Stimulated activated CD8-positive, alpha-beta memory T cell treated with anti-CD3 and anti-CD28 coated beads, Interleukin-15, amount 100 ng/mL, for 24 hours (primary cell): ENCODE measurements at places on chromosomes 2 and 18.

DNA sequence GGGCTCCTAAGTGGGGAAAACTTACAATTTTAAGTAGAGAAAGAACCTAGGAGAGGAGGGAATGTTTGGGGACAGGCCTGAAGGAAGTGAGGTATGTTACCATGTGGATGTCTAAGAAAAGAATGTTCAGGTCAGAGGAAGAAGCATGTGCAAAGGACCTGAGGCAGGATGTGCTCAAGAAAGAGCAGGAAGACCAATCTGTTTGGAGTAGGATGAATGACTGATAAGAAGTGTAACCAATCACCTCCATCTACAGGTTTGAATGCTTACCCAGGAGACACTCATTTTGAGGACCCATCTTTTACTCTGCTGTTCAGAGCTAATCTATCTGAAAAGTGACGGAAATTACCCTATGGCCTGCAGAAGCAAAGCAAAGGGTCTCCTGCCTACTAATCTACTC is 342.3 kb downstream of the ARHGAP15 start:
- DNase-seq = no peak

DNA sequence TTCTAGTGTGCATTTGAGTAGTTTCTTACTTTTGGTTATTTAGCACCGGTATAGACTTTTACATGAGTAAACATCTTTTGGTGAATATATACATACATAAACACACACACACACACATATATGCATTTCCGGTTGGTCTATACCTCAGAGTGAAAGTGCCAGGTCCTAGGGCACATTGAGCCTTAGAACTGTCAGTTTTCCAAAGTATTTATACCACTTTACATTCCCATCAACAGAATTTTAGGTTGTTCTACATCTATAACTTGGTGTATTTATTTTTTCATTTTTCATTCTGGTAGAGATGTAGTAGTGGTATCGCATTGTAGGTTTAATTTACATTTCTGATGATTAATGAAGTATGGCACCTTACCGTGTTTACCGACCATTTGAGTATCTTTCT is 22.6 kb downstream of the MMADHC start:
- DNase-seq = no peak

GRCh38 chr18:73551211-73551610 is 596.4 kb downstream of the FBXO15 start:
- DNase-seq = no peak

- no peak for DNase-seq
Observed at GRCh38 chr2:72897785-72898584, 10.8 kb downstream of the SPR start.

- DNase-seq = no peak
Observed at GRCh38 chr18:2881088-2881839, 34.5 kb downstream of the EMILIN2 start.

DNA sequence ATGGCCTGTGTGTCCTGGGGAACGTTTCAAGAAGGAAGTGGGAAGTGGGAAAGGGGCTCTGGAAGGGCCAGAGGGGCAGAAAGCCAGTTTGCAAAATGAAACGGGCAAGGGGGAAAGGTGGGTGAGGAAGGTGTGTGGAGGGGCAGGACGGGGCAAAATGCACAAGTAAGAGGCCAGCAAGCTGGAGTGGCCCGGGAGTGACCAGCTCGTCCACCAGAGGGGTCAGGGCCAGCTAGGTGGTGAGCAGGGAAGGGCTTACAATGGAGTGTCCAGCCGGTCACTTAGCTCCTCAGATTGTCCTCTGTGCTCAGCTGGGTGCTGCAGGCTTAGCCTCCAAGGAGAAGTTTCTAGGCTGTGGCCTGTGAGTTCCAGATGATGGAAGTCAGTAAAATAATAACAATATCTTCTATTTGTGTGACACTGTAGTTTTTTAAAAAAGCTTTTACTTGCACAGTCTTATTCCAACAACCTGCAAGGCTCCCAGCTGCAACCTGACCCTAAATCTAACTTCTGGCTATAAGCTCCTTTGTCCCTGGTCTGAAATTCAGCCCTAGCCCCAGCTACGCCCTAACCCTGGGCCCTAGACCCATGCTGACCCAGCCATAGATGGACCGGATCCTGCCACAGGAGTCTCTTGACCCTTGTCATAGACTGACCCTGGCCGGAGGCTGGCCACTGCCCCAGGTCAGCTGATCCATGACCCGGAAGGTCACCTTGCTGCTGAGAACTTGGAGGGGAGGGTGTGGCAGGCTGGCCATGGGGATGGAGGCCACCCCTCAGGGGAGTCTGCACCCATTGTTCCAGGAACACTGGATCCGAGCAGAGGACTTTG is 29.2 kb downstream of the MYO7B start:
- DNase-seq = no peak

GRCh38 chr2:224520064-224520463 is 65.1 kb downstream of the CUL3 start:
- DNase-seq = no peak

- DNase-seq = no peak
Observed at GRCh38 chr18:48347756-48348326, 61.3 kb downstream of the ZBTB7C start.

DNA sequence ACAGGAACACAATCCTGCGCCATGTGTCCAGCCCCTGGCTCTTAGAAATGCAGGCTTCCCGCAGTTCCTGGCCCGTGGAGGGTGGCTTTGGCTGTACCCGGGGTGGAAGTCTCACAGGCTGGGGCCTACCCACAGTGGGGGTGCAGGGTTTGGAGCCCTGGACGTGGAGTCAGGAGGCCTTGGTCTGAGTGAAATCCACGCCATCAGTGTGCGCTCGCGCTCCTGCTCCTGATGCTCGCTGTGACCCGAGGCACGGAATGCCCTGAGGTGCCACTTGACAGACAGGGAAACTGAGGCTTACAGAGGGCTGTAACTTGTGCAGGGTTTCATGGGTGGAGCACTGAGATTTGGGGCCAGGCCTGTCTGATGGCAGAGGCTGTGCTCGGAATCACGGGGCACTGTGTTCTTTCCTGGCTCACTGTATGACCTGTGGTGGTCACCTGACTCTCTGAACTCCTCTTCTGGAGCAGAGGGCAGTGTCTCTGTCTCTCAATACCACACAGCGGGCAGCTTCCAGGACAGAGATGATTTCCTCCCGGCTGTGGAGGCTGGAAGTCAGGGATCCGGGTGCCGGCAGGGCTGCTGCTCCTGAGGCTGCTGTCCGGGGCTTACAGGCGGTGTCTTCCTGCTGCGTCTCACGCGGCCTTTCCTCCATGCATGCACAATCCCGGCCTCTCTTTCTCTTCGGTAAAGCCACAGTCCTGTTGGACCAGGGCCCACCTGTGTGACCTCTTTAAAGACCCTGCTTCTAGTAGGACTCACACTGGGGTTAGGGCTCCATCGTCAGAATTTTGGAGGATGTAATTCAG is 25.9 kb upstream of the ALLC start:
- no peak for DNase-seq

GRCh38 chr18:384897-385296 is 115.6 kb downstream of the COLEC12 start:
- no peak for DNase-seq

DNA sequence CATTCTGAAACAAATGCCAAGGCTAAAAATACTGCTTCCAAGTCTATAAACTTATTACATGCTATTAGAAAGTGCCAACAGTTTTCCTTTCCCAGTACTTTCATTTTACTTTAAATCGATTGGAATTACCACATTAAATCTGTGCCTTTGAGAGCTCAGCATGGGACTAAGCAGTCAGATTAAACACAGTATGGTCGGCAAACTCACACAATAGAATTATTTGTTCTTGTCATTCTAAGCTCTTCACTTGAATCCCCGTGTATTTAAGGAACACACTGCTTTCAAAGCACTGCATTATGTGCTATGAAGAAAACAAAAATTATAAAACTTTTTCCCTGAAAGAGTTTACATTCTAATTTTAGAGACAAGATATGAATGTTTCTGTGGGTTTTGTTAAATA is 444.4 kb upstream of the SLC39A10 start:
- no peak for DNase-seq

DNA sequence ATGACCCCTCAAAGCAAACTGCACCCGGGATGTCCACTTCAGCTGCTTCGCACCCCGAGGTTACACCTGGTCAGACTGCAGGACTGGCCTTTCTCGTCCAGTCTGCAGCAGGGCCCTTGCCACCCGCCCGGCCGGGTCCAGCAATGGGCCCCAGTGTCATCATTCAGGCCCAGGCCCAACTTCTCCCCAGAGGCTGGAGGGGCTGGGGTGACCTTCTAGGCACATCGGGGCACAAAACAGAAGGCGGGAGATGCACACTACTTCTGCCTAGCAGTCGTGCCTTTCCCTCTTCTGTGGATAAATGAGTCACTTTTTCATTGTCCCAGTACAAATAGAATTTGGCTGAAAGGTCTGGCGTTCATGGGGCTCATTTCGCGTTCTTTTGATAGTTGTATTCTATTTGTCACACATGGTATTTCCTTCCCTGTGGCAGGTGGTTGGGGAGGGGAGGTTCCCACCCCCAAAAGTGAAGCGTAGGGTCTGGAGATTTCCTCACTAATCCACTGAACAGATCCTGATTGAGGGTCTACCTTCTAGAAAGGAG is 56.9 kb upstream of the ID2 start:
- no peak for DNase-seq

GRCh38 chr2:156322051-156322685 is 10.4 kb downstream of the NR4A2 start:
- DNase-seq = no peak

DNA sequence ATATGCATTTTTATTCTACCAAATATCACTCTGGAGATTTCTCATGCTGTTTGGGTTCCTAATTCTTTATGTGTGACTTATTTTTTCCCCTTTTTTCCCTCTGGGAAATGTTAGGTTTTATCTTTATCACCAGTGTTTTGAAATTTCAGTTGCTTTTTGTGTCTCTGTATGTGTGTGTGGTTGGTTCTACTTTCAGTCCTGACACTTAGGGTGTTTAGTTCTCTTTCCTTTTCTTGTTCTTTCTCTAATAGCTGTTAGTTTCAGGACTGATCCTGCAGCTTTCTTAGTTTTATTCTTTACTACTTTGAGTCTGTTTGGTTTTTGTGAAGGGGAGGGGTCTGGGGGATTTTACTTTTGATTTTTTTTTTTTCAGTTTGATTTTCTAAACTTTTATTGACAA is 23.1 kb downstream of the PPM1B start:
- no peak for DNase-seq

GRCh38 chr18:6281874-6282273 is 132.8 kb downstream of the L3MBTL4 start:
- DNase-seq = no peak

DNA sequence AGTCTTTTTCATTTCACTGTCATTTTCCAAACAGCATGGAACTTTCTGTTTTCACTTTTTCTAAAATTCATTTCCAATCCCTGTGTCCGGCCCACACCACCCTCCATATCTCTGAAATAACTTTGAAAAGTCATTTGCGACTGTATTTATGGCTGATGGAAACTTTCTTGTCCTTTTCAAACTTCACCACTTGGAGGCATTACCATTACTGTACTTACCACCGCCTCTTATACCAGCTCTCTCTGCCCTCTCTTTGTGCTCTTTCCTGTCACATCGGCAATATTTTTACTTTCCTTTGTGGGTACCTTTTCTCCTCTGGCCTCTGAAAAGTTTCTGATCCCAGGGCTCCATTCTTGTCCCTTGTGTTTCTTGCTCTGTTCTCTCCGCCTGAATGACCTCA is 39.5 kb upstream of the IL1RL1 start:
- DNase-seq = no peak

DNA sequence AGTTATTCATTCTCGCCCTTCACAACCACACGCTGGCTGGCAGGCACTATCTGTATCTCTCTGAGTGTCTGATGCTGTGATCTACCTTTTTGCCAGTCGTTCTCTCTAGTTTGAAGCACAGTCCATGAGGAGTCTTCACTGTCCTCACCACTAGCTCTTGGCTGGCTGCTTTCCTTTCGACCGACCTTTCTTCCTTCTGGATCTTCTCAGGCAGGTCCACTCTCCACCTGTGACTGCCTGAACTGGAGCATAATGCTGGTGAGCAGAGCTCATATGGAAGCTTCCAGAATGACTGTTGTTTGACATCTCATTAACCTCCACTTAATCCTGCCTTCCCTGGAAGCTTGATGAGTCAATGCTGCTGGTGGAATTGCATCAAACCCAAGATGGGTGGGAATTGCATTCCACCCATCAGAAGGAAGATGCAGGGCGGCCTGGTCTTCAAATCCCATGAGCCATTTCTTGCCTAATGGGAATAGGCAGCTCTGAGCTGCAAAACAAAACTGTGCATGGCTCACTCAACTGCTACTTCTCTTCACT is 283.5 kb upstream of the HDAC4 start:
- DNase-seq = no peak

DNA sequence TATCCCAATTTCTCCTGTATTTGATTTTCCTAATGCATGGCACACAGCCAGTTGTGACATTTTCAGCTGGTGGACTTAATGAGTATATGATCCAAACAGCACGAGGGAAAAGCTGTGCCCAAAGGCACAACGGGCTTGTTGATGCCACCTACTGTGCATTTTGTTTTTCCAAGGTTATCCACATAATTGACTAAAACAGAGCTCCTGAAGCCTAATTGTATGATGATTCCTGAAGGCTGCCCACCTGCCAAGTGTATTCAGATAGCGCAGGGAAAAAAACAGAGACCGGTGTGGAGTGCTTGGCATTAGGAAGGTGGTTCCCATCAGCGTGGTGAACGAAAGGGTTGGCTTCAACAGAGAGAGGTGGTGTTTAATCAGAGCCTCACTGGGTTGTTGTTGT is 14.9 kb downstream of the RBMS1 start:
- DNase-seq = no peak

DNA sequence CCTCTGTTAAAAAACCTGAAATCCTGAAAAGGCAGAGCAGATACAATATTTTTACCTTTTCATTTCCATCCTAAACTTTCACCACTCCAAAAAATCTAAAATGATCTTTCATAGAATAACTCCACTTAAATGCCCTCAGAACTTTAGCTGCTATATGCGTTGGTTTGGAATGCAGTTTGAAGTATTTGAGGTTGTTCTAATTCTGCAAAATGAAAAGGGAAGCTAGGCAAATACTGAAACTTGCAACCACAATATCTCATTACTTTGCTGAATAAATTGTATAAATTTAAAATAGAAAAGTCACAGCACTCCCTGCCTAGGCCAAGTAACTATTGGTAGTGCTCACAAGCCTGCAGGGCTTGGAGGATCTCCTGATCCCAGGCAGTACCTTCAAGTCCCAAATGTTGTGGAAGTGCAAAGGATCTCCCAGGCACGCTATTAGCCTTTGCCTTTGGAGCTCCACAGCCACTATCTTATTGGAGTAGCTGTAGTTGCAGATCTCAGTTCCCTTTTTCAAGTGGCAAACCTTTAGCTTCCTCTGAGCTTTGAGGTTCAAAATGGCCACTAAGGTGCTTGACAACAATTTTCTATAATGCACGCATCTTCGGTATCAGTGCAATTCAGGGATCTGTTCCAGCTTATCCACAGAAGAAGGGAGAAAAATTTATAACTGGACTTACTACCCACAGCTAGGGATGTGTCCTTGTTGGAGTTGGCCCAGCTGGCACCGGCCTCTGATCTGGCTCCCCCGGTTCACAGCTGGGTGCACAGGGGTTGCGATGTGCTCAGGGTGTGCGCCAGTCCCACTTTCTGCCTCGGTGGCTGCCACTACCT is 43.4 kb upstream of the ANKRD62 start:
- DNase-seq = no peak
